Activated gamma-delta T cell (primary cell): ENCODE measurements at places on chromosomes 13 and 19.
A peak's percentile ranks its signal among the peaks of the same experiment; 100 is the strongest.

GRCh38 chr13:78658630-78659449 is at the start of gene OBI1:
TSS of gene OBI1 (minus strand) at chr13:78659155. CDS start at chr13:78659120, 35 bp downstream.
- peak; percentile 89 for DNase-seq

DNA sequence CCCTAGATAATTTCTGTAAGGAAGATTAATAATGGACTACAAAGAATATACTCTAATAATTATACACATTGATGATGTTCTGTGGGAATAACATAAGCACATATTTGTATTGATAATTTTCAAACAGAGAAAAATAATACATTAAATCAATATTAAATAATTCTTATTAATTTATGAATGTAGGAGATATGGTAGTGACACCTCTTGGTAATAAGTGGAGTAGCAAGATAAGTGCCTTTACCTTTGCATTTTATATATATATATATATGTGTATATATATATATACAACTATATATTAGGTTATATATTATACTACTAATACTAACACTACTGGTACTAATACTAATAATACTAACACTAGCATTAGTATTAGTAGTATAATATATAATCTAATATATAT is 905.8 kb downstream of the SLITRK1 start:
- no peak for DNase-seq

- DNase-seq, result no peak
These were observed 254.0 kb downstream of the GPC6 start for GRCh38 chr13:93480553-93481106.

GRCh38 chr19:58395979-58396627 is 647 bp downstream of the RNF225 start:
- no peak for DNase-seq

- DNase-seq, result no peak
These were observed 47.5 kb upstream of the MED4 start for GRCh38 chr13:48142436-48142835.
